CD4-positive, alpha-beta T cell treated with Interleukin-10 for 1 hour (primary cell): ENCODE measurements at places on chromosomes 2 and 18.

DNA sequence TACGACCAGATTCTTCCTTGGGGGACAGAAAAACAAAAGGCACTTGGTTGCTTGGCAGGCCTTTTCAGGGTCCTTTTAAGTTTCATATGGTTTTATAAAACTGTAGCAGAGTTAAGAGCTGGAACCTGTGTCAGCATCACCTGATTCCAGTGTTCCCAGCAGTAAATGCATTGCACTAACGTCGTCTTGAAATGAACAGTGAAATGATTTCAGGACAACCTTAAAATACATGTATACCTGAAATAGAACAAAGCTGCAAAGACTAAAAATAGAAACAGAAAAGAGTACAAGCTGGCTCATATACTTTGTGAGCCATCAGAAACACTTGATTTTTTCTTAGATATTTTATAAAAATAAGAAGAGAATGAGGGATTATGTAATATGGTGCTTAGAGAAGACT, 51.9 kb downstream of the ACSL3 start:
- DNase-seq = no peak

GRCh38 chr2:145753966-145754365, 1234.0 kb upstream of the ZEB2 start:
- no peak for DNase-seq

- DNase-seq = no peak
Observed at GRCh38 chr18:75279381-75279780, 68.8 kb downstream of the TSHZ1 start.

- DNase-seq = no peak
Observed at GRCh38 chr2:46548103-46548486, 68.7 kb downstream of the TMEM247 start.

- no peak for DNase-seq
Observed at GRCh38 chr18:48658721-48659120, 119.9 kb downstream of the CTIF start.

GRCh38 chr2:3114406-3115185, 263.0 kb downstream of the EIPR1 start:
- DNase-seq = no peak

GRCh38 chr2:189763908-189764661, 1.5 kb upstream of the OSGEPL1 start:
- DNase-seq = no peak

DNA sequence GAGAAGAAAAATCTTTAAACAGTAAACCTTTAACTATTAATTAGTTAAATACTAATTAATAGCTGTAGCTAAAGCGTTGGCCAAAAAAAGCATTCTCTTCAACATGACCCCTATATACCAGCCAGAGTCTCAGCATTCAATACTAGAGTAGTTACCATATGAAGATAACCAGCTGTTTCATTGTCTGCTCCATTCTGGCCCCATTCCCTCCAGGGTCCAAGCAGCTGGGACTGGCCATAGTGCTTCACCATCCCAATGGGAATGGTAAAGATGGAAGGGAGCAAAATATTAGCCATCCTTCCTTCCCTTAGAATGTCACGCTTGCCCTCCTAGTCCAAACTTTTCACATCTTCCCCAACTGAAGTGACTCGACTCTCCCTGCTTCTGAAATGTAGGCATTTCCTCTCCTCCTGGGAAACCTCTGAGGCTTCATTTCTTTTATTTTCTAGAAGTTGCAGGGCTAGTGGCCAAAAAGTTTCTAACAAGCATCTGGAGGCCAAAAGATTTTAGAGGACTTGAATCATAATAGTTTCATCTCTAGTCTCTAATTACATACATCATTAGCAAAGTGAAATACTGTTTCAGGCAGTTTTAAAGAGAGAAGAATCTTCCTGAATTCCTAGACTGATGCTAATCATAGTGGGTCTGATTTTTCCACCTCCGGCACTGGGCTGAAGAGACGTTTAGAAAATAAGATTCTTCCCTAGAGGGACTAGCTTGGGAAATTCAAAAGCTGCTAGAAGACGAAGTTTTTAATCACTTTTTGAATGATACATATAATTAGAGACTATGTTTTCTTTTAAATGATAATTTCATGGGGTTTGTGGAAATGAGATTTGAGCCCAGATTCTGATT, 52.7 kb downstream of the CCDC68 start:
- DNase-seq = no peak

GRCh38 chr2:28231110-28231631, 161.5 kb upstream of the FOSL2 start:
- DNase-seq = no peak
